Activated CD4-positive, alpha-beta T cell treated with anti-CD3 and anti-CD28 coated beads for 36 hours (primary cell): ENCODE measurements at places on chromosomes 1 and 21. TPM values are rescaled to one million over a fixed set of nuclear protein-coding genes. Genes with fewer than 3 reads are reported as not detected.

DNA sequence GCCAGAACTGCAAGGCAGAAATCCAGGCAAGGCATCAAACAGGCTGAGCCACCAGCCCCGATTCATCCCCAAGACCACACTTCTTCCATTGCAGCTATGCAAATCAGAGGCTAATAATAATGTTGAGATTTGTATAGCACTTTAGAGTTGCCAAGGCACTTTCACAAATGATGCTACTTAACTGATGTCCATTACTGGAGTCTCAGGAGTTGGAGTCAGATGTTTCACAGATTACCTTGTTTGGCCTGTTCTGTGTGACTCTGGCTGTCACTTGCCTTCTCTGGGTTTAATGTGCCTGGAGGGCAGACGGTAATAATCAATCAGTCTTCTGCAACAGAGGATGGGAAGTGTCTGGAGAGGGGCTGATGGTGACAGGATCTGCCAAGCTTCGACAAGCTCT, 40.8 kb upstream of the MPZL1 start:
- DNase-seq = no peak

DNA sequence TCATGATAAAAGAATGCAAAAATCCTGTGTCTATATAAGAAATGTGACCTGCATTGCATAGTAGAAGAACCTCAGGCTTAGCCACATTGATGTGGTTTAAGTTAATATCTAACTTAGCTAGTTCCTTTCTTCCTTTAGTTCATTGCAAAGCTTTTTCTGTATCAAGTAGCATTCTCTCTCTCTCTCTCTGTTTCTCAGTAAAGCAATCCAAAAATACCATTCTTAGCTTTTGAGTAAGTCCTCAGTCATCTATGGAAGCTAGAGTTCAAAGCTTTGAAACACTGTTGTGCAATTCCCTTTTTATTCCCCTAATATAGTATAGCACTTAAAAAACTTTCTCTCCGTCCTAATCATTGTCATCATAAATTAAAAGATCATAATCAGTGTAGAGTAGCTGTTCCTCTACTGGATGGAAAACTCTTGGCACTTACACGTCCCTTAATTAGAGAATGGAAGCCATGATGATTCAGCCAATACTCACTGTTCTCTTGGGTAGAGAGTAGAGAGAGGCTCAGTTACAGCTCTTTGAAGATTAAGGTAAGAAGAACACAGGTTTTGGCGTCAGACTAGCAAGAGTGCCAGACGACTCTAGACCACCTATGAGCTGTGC, 350.3 kb upstream of the LYPLAL1 start:
- no peak for DNase-seq

- no peak for DNase-seq
Measured at GRCh38 chr1:97691325-97691724, 229.5 kb downstream of the DPYD start.

Gene LCE6A
- total RNA-seq = not detected
